ENCODE measurements at places on chromosomes 7 and 10.

GRCh38 chr10:33489501-33490176, 155.2 kb upstream of the NRP1 start:
- DNase-seq, result no peak

- DNase-seq, result no peak
These were observed 1080.9 kb upstream of the C7orf33 start for GRCh38 chr7:147509541-147510200.

- no peak for DNase-seq
These were observed 233.3 kb downstream of the SLC25A13 start for GRCh38 chr7:96088579-96088978.

DNA sequence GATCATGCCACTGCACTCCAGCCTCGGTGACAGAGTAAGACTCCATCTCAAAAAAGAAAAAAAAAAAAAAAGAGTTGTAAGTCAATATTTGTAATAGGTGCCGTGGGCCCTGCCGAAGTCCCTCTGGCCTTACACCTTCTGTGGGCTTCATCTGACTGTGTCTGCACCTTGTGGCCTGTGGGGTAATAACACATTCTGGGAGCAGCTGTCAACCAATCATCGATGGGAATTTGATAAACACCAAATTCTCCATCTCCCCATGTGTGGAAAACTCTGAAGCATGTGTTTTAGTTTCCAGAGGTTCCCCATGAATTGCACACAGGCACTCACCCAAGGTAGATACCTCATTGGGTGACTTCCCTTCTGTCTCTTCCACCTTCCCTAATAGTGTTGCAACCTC, 10.8 kb downstream of the ZNF394 start:
- DNase-seq, result no peak

- no peak for DNase-seq
These were observed 28.6 kb upstream of the DMBT1 start for GRCh38 chr10:122531939-122532338.

DNA sequence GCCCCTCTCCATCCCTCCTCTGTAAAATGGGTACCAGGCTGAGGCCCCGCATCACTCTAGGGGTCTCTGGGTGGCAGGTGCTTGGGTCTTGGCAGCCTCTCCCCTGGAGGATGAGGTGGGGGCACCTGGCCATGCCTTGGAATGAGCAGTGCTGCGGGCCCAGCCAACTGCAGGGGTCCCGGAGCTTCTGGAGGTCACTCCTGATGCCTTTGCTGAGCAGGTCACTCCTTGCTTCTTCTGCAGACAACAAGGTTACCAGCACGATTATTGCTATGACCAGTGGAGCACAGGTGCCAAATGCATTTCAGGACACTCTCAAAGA, 22.4 kb upstream of the ZNF488 start:
- no peak for DNase-seq

DNA sequence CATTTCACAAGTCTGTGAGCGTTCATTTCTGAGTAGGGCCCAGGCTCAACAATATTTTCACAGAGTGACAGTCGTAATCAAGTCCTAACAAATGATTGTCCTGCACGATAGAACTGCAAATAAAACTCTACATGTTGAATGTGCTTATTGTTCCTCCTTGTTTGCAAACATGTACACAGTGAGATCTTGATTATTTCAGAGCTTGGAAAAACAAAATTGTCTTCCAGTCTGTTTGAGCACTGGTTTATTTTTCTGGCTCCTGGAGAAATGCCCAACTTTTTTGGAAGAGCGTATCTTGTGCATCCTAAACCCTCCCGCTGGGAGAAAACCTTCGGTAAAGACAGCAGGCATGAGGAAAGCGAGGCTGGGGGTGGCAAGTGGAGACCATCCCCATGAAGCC, 91.1 kb downstream of the TEX36 start:
- no peak for DNase-seq

DNA sequence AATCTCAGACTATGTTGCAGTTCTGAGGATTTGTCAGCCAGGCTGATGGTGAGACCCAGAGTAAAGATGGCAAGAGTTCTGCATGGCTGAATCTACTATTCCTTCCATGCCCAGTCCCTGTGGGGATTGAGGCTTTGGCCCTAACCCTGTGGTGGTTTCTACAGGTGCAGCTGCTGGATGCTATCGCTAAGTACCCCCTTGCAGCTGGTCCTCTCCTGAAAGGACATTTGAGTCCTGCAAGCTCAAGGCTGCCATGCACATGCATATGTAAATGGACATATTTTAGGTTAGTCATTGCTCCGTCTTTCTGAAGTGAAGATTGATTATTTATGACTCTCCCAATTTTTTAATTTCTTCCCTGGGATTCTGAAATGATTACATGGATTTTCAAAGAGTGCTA, 1122.2 kb upstream of the CELF2 start:
- DNase-seq, result no peak

GRCh38 chr10:74862625-74863024, 36.2 kb downstream of the KAT6B start:
- DNase-seq, result no peak

GRCh38 chr10:77027141-77027540, 610.5 kb downstream of the KCNMA1 start:
- no peak for DNase-seq

- no peak for DNase-seq
These were observed 32.4 kb downstream of the TACC2 start for GRCh38 chr10:122021379-122021778.

DNA sequence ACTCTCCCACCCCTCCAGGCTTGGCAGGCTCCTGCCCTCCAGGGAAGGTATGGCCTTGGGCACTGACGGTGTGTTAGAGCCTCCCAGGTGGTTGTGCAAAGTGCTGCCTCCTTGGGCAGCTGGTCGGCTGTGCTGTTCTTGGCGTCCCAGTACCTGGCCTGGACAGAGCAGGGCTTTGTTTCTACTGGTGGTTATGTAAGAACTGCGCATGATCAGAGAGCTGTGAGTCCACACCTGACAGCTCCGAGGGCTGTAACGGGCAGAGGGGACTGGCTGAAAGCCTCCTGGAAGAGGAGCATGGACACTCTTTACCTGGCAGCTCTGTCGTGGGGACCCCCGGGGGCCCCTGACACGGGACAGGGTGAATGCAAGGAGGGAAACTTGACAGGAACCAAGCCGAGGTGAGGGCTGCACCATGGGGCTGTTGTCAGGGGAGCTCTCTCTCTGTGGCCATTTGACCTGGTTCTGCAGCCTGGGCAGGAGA, 3.1 kb upstream of the SFRP5 start:
- DNase-seq, result no peak

GRCh38 chr7:32163896-32164295, 93.7 kb upstream of the PDE1C start:
- DNase-seq, result no peak

DNA sequence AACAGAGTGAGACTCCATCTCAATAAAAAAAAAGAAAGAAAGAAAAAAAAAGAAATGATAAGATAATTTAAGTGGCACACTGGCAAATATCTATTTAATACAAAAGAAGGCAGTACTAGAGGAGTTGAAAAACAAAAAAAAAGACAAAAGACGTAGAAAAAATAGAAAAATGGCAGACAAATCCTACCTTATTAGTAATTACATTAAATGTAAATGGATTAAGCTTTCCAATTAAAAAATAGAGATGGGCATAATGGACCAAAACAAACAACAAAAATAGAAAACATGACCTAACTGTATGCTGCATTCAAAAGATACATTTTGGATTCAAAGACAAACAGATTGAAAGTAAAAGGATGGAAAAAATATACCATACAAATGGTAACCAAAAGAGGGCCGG, 5.3 kb upstream of the PARP12 start:
- DNase-seq, result no peak

GRCh38 chr10:121064491-121064890, 213.3 kb downstream of the WDR11 start:
- DNase-seq, result no peak

GRCh38 chr10:3879073-3879472, 94.1 kb upstream of the KLF6 start:
- no peak for DNase-seq

- no peak for DNase-seq
These were observed 136.3 kb downstream of the DOCK4 start for GRCh38 chr7:112069879-112070321.

GRCh38 chr7:157722137-157723060, 385.6 kb downstream of the DNAJB6 start:
- peak; percentile 23 for DNase-seq

DNA sequence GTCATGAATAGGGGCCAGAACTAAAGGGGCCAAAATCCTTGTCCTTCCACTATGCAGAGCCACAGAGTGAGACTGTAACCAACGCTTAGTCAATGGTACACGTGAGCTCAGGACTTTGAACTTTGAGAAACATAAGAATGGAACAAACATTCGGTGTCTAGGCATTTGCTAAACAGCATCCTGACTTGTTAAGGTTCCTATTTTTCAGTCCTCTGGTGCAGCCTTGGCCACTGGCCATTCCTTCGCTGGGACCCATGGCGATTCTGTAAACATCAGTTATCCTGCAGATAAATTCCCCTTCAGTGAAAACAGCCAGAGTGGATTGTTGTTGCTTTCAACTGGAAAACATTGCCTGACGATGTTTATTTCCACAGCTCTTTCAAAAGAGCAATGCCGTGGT, 266.8 kb downstream of the SORCS1 start:
- no peak for DNase-seq

- no peak for DNase-seq
These were observed 17.0 kb upstream of the NODAL start for GRCh38 chr10:70458329-70459060.

- DNase-seq, result no peak
These were observed 307.5 kb upstream of the SHH start for GRCh38 chr7:156119771-156120170.

- DNase-seq, result no peak
These were observed 48.1 kb downstream of the SORBS1 start for GRCh38 chr10:95513008-95513589.

GRCh38 chr7:110685899-110686298, 405.0 kb upstream of the LRRN3 start:
- no peak for DNase-seq

- DNase-seq, result peak; percentile 72
These were observed 11.3 kb downstream of the CPA2 start for GRCh38 chr7:130277763-130278643.

GRCh38 chr10:30662814-30663213, 33.3 kb upstream of the LYZL2 start:
- no peak for DNase-seq

DNA sequence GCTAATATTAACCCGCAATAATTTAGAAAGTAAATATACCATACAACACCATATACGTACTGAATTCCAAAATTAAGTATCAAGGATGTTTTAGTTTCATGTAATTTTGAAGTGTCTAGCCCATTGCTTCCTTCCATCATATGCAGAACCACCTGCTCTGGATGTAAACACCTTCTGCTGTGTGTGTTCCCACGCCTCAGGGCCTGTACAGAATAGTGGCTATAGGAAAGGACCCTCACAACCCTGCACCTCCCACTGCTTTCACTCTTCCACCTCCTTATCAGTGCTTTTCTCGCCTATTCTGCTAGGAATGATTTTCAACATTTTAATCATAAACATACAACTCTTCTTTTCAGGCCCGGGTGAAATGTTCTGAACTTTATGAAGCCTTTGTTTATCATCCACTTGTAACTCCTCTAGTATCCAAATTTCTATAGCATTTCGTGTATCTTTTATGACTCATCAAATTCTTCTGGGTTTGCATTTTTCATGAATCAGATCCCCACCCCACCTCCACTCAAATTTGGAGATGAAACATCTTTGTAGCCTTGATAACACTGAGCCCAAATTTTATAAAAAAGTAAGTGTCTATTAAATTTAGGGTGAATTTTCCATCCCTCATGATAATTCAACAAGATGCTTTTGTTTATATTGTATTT, 1106.8 kb upstream of the C7orf33 start:
- DNase-seq, result no peak

DNA sequence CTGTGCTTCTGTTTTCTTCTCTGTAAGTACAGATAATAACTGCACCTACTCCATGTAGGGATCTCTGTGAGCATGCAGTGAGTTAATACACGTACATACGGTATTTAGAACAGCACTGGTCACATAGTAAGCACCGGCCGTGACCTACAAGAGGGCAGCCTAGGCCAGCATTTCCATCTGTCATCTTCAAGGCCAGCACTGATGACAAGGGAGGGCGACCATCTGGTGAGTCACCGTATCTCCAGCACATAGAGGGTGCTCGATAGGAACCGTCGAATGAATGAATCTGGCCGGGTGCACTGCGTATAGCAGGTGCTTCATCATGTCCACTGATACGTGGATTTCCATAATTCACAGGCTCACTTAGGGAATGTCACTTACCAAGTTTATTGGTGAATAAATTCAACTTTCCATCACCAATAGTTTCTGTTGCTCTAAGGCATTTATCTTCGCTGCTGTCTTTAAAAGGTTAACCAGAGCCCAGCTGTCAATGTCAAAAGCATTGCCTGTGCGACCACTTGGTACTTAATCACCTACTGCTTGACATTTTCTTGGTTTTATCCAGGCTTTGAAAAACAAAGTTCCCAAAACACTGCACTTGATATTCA, 8.3 kb downstream of the NOD1 start:
- no peak for DNase-seq

GRCh38 chr10:7794251-7795026, 6.5 kb downstream of the ATP5F1C start:
- DNase-seq, result no peak

DNA sequence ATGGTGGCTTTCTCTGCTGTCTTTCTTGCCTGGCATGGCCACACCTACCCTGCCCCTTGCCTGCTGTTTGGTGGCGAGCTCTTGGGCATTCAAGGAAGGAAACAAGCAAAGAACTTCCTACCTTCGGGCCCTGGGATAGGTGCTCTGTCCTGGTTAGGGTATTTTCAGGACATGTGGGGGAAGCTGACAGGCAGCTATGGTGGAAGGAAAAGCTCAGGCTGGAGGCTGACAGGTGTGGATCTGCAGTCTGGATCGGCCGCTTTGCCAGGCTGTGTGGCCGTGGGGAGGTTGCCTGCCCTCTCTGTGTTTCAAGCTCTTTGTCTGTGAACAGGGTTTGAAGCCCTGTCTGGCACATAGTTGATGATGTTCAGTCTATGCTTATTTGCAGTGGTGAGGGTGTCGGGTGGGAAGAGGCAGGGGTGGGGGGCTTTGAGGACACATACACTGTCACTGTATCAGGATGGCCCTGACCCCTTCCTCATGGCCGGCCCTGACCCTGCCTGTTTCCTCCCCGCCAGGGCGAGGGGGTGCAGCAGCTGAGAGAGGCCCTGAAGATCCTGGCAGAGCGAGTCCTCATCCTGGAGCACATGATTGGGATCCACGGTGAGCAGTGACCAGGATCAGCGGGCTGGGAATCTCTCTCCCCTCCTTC, 73.7 kb downstream of the MYL10 start:
- no peak for DNase-seq

- no peak for DNase-seq
These were observed 584.4 kb downstream of the INHBA start for GRCh38 chr7:41118486-41118885.

- no peak for DNase-seq
These were observed 88.3 kb upstream of the PDGFA start for GRCh38 chr7:607938-608337.

GRCh38 chr7:104327534-104327933, 869 bp upstream of the LHFPL3 start:
- DNase-seq, result no peak

GRCh38 chr7:2876031-2876731, 32.1 kb upstream of the GNA12 start:
- no peak for DNase-seq

- no peak for DNase-seq
These were observed 123.6 kb downstream of the CLEC2L start for GRCh38 chr7:139647085-139647484.

GRCh38 chr7:95925971-95926370, 153.6 kb downstream of the DYNC1I1 start:
- DNase-seq, result no peak

- DNase-seq, result no peak
These were observed 38.9 kb downstream of the HK1 start for GRCh38 chr10:69317175-69317604.

GRCh38 chr7:2729031-2729892, 41.3 kb downstream of the AMZ1 start:
- no peak for DNase-seq
